ENCODE measurements at places on chromosomes 13 and 19.
A peak's percentile ranks its signal among the peaks of the same experiment; 100 is the strongest.

DNA sequence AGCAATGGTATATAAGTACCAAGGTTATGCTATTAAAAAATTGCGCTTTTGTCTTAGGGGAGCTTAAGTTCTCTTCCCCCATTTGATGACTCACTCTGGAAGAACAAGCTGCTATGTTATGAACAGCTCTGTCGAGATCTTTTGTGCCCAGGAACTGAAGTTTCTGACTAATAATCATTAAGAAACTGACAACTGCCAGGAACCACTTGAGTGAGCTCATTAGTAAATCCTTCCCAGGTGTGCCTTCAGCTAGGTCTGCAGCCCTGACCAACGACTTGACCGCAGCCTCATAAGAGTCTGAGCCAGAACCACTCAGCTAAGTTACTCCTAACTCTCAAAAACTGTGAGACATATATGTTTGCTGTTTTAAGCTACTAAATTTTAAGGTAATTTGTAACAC is 147.8 kb downstream of the SLITRK6 start:
- DNase-seq = no peak

- no peak for DNase-seq
These were observed 304.1 kb downstream of the FGF14 start for GRCh38 chr13:102097708-102098107.

DNA sequence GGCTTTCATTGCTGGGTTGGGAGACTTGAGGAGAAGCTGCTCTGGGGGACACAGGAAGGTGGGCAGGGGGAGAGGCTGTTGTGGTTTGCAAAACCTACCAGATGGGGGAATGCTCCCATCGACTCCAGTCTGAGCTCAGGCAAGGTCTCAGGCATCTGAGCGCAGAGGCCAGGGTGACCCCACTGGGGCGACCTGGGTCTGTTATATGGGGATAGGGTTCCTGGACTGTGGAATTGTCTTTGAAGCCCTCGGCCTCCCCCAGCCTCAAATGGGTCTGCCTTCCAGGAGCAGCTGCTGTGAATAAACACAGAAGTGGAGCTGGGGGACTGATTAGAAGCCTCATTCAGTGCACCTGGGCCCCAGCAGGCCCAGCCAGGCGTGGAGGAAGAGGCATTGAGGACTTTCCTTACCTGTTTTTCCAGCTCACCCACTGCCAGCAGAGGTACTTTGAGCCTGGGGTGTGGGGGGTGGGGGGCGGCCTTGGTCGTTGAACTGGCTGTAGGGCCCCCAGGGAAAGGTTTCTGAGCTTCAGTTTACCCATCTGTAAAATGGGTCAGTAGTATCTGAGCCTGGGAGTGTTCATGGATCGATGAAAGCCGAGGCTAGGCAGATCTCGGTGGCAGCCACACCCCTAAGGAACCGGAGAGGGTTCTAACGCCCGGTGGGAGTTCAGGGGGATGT is 1.4 kb downstream of the CERS4 start:
- no peak for DNase-seq

- no peak for DNase-seq
These were observed 600 bp upstream of the ZNF226 start for GRCh38 chr19:44164327-44164672.

DNA sequence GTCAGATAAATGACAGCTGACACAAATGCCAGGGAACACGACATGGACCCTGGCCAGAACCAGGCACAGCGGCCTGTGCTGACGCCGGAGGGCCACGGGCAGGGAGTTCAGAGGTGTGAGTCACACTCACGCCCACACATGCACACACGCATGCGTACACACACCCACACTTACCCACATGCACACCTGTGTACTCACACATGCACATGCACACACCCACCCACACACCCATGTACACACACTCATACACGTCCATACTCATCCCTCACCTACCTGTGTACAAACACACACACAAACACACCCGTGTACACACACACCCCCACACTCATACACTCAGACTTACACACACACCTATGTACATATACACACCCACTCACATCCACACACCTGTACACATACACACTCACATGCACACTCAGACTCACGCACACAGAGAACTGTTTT is 40.4 kb downstream of the MLLT1 start:
- no peak for DNase-seq

GRCh38 chr19:57068921-57069697 is 50.7 kb upstream of the USP29 start:
- DNase-seq = no peak

- DNase-seq = no peak
These were observed 33.6 kb downstream of the GJA3 start for GRCh38 chr13:20127262-20127561.

GRCh38 chr19:1540365-1540925 is 16.6 kb downstream of the PLK5 start:
- no peak for DNase-seq

DNA sequence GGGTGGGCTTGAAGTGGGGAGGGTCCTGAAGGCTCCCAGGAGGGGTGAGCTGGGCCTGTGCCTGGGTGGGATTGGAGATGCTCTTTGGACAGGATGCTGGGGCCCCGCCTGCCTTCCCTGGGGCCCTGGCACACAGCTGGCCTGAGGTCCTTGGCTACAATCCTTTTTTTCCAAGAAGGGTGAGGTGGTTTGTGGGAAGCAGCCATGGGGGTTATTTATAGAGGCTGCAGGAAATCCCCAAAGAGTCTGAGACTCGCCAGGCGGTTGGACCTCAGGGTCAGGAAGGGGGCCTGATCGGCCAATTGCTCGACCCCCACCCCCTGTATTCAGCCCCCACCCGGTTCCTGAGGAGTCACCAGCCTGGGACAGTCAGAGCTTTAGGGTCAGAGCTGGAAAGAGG is 10.0 kb downstream of the GTPBP3 start:
- DNase-seq = no peak

DNA sequence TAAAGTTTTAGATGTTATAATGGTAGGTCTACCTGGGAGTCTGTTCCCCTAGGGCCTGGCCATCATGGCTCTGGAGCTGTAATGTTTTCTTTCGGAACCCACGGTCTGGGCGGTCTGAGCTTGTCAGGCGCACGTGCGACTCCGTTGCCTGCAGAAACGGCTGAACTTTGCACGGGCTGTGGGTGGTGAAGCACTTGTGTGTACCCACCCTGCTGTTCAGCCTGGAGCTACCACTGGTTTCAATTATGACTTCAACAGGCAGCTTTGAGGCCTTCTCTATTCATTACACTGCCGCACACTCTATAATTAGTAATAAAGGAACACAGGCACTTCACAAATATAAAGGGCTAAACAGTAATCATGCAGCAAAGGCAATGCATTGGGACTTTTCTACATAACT is 6.0 kb downstream of the PCDH8 start:
- DNase-seq = no peak

DNA sequence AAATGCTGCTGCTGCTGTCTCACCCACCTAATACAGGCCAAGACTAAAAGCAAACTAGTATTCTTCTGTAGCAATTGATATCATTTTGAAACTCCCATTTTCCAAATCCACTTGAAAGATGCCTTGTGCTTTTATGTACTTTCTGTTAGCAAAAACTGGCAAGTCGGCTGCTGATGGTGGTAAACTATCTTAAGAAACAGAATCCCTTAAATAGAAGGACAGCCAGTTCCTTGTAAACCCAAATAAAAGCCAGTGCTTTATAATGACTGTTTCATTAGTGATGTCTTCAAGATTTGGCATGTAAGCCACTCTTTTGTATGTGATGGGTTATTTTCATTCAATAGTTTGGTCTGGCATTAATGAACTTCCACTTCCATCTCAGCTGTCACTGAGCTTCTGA is 5.2 kb downstream of the FAM124A start:
- DNase-seq = no peak

- DNase-seq = no peak
These were observed 450.8 kb downstream of the HS6ST3 start for GRCh38 chr13:96540670-96541069.

DNA sequence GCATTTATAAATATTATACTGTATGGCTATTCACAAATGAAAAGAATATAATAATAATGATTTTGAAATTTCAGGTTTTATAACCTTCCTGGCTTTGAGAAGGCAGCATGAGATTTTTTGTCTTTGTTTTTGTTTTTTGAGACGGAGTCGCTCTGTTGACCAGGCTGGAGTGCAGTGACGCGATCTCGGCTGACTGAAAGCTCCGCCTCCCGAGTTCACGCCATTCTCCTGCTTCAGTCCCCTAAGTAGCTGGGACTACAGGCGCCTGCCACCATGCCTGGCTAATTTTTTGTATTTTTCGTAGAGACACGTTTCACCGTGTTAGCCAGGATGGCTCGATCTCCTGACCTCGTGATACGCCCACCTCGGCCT is 64.1 kb downstream of the ZNF429 start:
- no peak for DNase-seq

GRCh38 chr13:98158172-98158899 is 15.4 kb downstream of the FARP1 start:
- DNase-seq = no peak

DNA sequence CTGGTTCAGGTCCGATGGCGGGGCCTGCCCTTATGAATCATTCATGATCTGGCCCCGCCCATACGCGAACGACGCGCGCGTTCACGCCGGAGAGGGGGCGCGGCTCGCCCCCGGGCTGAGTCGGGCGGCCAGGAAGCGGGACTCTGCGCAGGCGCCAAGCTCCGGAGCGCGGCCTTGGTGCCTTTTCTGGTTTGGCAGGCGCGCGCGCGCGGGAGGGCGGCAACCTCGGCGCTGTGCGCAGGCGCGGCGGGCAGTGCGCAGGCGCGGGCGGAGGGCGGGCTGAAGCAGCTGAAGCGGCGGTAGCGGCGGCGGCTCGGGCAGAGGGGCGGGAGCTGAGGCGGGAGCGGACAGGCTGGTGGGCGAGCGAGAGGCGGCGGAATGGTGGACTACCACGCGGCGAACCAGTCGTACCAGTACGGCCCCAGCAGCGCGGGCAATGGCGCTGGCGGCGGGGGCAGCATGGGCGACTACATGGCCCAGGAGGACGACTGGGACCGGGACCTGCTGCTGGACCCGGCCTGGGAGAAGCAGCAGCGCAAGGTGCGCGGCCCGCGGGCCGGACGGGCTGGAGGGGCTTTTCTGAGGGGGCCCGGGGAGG is at the start of gene ACTN4:
ACTN4 (plus strand) TSS at position 282 of the 598 bp plus-strand sequence; CDS start at position 379, 97 bp downstream.
- DNase-seq = peak; percentile 100

DNA sequence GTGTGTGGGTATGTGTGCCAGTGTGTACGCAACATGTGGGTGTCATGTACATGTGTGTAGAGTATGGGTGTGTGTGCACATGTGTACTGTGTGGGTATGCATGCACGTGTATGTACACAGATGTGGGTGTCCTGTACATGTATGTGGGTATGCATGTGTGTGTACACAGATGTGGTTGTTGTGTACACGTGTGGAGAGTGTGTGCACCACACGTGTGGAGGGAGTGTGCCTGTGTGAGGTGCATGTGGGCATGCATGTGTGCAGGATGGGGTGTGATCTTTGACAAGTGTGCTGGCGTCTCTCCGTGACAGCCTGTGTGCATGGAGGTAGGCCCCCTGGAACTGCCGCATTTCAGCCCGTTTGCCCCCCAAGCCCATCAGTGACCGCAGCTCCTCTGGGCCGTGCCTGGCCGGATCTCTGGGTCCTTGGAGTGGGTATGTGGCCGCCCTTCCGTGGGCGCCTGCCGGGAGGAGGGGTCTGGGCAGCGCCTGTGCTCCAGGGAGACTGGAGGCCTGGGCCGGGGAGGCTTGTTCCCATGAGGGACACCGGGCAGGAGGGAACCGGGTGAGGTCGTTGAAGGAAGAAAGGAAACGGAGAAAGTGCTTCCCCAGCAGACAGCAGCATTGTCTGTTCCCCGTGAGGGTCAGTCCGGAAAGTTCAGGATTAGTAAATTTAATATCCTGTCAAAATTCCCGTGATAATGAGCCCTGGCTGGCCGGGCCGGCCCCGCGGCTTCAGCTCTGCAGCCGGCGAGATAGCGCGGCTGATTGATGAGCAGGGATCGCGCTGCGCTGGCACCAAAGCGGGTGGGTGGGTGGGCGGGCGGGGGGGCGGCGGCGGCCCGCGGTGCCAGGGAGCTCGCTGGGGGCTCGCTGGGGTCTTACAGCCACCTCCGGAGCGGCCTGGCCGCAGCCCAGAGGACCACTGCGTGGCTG is 91.1 kb upstream of the SOX1 start:
- DNase-seq = no peak

DNA sequence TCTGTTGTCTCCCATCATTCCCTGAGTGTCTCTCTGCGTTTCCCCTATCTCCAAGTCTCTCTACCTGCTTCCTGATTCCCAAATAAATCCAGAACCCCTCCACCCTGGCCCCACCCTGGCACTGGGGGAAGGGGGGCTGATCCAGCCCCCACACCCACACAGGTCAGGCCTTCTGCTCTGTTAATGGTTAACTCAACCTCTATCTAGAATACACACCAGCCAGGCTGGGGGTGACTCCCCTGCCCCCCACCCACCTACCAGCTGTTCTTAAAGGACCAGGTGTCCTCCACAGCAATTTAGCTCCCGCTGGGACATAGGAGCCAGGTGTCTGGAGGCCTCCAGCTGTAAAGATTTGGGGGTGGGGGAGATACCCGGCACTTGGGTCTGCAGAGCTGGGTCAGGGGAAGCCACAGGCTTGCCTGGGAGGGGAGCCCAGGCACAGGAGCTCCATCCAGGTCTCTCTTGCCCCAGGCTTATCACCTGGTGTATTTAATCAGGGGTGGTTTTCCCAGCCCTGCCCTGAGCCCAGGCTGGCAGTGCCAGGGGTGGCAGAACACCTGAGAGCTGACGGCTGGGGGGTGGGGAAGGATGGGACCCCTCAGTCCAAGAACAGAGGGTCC is 3.9 kb downstream of the IRF2BP1 start:
- DNase-seq = no peak

DNA sequence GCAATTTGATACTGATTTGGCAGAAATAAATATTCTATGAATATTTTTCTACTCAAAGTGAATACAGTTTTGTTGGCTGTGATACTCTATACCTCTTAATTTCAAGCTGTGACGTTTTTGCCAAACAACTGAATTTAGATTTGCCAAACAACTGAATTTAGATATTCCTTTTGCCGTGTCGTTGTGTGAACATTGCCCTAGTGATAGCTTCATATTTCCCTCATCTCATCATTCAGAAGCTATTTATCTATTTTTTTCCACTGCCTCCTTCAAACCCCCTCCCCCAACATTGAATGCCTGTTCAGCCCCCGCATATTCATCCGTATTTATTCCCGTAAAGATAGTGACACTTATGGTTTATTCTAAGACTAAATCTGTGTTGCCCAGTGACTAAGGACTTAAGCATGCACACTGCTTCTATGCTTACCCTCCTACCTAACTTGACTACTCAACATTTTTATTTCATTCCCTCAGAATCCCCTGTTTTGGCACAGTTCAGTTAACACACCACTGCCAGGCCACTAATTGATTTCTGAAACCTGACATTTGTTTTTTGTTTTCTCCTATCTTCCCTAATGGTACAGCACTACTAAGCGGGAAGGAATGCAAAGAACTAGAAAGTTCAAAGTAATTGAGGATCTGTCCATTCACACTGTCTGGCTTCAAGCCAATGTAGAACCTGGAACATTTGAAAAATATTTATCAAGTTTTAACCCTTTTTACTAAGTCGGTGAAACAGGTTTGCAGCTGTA is 2.8 kb upstream of the KLF5 start:
- DNase-seq = no peak

- peak; percentile 34 for DNase-seq
These were observed at the start of gene NFIC for GRCh38 chr19:3365836-3366752. Gene NFIC (plus strand): TSS chr19:3366583. CDS start chr19:3366637, 54 bp downstream.

- no peak for DNase-seq
These were observed 34.2 kb downstream of the RUBCNL start for GRCh38 chr13:46352805-46353204.

GRCh38 chr13:52156724-52157261 is 2.6 kb downstream of the NEK3 start:
- DNase-seq = no peak

- no peak for DNase-seq
These were observed 25.9 kb downstream of the COMP start for GRCh38 chr19:18765224-18765623.

All from T-helper 17 cell (primary cell).